Activated T-cell treated with anti-CD3 and anti-CD28 coated beads, Interleukin-2, amount 50 U/mL, for 48 hours (primary cell): ENCODE measurements at places on chromosomes 7 and 10.

DNA sequence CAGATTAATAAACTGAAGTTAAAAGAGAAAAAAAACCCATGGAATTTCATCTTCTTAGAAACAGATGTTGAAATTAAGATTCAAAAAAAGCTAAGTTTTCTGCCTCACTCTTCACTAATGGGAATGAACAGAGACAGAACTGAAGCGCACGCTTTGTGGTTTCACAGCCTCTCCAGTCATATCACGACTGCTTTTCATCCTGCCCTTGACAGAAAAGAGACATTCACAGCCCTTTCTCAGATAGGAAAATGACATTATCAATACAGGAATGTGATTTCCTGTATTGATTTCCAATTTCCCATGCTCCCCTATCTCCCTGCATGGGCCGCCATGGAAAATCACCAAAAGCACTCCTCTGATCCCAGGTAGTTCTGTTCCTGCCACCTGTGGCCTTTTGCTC lies 108.2 kb downstream of the PFKFB3 start:
- DNase-seq = no peak

DNA sequence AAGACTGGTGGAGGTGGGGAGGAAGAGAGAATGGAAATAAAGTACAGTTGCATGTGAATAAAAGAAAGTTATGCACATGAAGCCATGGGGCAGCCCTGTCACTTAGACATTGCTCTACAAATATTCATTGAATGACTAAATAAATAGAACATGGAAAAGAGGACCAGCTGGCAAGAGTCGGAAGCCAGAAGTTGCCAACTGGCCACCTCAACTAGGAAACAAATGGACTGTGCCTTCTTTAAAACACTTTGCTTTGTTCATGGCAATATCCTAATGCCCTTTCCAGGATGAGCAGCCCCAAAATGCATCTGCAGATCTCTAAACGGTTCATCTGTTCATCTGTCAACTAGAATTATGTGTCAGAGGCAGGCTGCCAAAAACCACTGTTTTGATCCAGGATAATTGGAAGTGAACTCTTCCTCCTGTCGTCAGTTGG lies 157.3 kb downstream of the NOC3L start:
- no peak for DNase-seq

- DNase-seq = no peak
Observed at GRCh38 chr10:132574783-132575319, 37.3 kb downstream of the INPP5A start.

GRCh38 chr7:124722292-124722691 lies 43.3 kb downstream of the GPR37 start:
- no peak for DNase-seq

- DNase-seq = peak; percentile 6
Observed at GRCh38 chr10:3770611-3771110, 14.3 kb downstream of the KLF6 start.

DNA sequence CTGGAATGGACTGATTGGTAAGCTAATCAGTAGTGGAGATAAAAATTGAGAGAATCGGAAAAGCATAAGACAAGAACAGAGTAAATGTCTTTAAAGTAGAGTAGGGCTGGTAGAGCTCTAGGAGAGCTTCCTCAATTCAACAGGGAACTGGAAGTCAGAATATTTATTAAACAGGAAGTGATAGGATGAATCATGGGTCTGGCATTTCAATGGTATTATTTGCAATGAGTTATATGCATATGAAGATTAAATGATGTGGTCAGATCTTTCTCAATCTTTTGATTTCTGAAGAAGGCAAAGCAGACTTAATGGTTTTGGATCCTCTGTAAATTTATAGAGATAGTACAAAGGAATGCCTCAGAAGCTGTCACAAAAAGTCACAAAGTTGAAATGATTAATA lies 349.0 kb downstream of the HPSE2 start:
- no peak for DNase-seq

DNA sequence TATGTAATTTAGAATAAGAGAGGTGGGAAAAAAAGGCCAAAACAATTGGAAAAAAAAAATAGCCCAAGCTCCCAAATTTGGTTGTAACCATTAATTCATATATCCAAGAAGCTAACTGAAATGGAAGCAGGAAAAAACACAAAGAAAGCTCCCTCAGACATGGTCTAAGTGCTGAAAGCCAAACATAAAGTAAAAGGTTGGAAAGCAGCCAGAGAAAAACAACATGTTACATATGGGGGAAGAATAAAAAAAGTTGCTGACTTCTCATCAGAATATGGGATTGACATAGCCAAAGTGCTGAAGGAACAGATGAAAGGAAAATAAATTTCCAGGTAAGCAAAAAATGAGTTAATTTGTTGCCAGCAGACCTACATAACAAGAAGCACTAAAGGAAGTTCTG lies 40.3 kb downstream of the PDZD8 start:
- no peak for DNase-seq

GRCh38 chr10:112842832-112843360 lies 107.2 kb upstream of the TCF7L2 start:
- no peak for DNase-seq

- DNase-seq = peak; percentile 97
Observed at GRCh38 chr7:155598810-155599210, 45.7 kb upstream of the RBM33 start.

GRCh38 chr7:157483515-157483914 lies 146.7 kb downstream of the DNAJB6 start:
- DNase-seq = no peak

DNA sequence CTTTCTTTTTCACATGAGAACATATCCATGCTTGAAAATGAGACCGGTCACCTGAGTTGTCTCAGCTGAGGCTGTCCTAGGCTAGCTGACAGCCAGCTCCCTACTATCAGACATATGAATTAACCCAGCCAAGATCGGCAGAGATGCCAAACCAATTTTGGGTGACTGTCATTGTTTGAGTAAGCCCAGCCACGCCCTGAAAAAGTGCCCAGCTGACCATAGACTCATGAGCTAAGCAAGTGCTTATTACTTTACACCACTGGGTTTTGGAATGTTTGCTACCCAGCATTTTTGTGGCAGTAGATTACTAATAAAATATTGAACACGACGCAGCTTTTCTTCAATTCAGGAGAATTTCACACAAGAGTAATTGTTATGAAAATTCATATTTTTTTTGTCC lies 265.2 kb upstream of the LYZL1 start:
- DNase-seq = no peak

- no peak for DNase-seq
Observed at GRCh38 chr10:71252220-71252619, 39.9 kb downstream of the UNC5B start.

DNA sequence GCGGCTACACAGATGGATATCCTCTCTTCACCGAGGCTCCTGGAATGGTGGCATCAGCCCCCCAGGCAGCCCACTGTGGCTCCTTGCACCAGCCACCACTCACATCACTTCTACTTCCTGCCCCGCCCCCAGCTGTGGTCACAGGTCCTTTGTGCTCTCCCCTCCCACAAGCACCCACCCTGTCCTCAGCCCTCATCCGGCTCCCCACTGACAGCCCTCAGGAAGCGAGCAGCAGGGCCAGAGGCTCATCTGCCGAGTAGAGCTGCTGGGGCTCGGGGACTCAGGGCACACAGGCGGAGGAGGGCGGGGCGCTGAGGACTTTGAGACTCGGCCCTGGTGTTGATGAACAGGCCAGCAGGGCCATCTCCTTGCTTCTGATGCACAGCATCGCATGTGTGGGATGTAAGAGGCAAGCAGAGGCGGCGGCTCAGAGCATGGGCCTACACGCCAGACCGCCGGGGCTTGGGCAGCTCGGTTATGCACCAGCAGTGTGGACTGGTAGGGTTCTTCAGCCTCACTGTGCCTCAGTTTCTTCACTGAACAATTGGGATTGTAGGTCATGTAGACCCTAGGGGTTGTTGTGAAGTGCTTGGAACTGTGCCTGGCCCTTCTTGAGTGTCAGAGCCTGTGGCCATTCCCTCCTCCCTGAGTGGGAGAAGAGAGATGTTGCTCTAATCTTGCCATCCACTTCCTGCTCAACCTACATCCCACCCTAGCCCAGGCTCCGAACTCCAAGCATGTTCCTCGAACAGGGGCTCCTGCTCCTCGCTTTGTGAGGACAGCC lies at the start of gene PRF1:
PRF1 (minus strand) TSS at position 77 of the 784 bp plus-strand sequence. CDS start 1,839 bp downstream, outside the sequence.
- DNase-seq = peak; percentile 87

DNA sequence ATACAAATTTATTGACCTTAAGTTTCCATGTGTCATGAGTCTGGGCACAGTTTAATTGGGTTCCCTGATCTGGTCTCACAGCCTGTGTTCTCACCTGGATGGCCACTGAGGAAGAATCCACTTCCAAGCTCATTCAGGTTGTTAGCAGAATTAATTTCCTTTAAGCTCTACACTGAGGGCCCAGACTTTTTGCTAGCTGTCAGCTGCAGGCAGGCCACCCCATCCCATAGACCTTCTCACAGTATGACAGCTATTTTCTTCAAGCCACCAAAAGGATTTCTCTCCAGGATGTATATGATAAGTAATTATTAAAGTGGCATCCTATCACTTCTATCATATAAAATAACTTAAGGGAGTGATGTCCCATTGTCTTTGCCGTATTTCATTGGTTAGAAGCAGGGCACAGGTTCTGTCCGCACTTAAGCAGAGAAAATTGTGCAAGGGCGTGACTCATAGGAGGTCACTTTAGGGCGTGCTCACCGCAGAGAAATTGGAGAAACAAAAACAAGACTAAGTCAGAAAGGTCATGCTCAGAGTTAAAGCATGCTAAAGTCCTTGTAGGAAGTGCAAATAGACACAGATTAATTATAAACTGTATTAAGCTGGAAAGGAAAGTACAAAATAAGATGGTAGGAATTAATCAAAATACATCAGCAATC lies 109.9 kb downstream of the AHR start:
- no peak for DNase-seq

- DNase-seq = no peak
Observed at GRCh38 chr10:31803606-31804351, 124.9 kb downstream of the ARHGAP12 start.

DNA sequence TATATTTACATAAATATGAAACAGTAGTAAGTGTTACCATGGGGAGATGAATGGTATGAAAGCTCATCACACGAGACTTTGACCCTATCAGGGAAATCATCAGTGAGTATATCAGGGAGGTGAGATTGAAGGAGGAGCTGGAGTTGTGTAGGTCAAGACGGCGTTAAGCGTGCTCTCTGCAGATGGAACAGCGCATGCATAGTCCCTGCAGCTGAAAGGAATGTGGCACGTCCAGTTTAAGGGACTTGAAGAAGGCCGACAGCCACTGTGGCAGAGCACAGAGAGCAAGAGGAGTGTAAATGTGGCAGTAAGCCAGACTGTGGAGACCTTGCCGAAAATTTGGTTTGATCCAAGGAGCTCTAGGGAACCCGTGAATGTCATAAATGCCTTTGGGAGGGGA lies 38.9 kb downstream of the POU6F2 start:
- DNase-seq = no peak

DNA sequence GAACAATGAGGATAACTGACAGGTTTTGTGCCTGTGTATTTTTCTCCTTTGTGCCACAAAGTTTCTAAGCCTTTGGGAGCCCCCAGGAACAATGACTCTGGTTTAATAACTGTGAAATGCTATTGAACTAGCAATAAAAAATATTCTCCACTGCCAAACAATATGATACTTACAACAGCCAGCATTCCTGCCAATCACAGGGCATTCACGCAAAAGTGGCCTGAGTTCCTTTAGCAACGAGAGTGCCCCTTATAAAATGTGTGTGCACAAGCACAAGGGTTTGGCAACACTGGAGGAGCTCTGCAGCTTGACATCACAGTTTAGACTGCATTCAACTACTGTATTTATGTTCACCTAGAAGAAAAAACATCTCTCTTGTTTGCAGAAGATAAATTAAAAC lies 412.9 kb upstream of the NFE2L3 start:
- DNase-seq = no peak

- DNase-seq = no peak
Observed at GRCh38 chr10:62437696-62438095, 63.5 kb downstream of the ZNF365 start.

GRCh38 chr10:118107541-118107940 lies 60.8 kb upstream of the RAB11FIP2 start:
- DNase-seq = no peak

- no peak for DNase-seq
Observed at GRCh38 chr7:29354340-29354739, 159.8 kb downstream of the CHN2 start.

GRCh38 chr7:107078517-107078966 lies 34.0 kb downstream of the PRKAR2B start:
- no peak for DNase-seq
